Smooth muscle cell of trachea (primary cell): ENCODE measurements at places on chromosomes 3 and 15. TPM values are rescaled to one million over a fixed set of nuclear protein-coding genes. Genes with fewer than 3 reads are reported as not detected.

The GRK7 gene
- under 0.01 TPM in 1 of 2 replicates, not detected in the other for total RNA-seq

The MYZAP gene
- total RNA-seq, result under 0.01 TPM in 1 of 2 replicates, not detected in the other

The MFSD1 gene
- 140 and 195 TPM in 2 replicates for total RNA-seq

The GP5 gene
- total RNA-seq, result 0.17 TPM in 1 of 2 replicates, not detected in the other

The TRIM42 gene
- total RNA-seq, result not detected in 2 replicates

The EPB42 gene
- not detected in 2 replicates for total RNA-seq

The UNC13C gene
- not detected in 2 replicates for total RNA-seq

The TMEM108 gene
- total RNA-seq, result 0.17 TPM in 1 of 2 replicates, not detected in the other

The ATP10A gene
- 3.5 and 5.8 TPM in 2 replicates for total RNA-seq

The SPINK8 gene
- total RNA-seq, result not detected in 2 replicates

The UBAP1L gene
- 1.5 and 2.0 TPM in 2 replicates for total RNA-seq

The CNTN4 gene
- under 0.01 TPM in 1 of 2 replicates, not detected in the other for total RNA-seq

The METTL6 gene
- 27.8 and 36.1 TPM in 2 replicates for total RNA-seq

The CCR5 gene
- total RNA-seq, result under 0.01 TPM in 2 replicates

The CFAP44 gene
- 3.1 and 5.5 TPM in 2 replicates for total RNA-seq

The IGDCC3 gene
- not detected in 2 replicates for total RNA-seq

The PCSK6 gene
- 0.15 and 0.50 TPM in 2 replicates for total RNA-seq

The GPR27 gene
- total RNA-seq, result under 0.01 TPM in 1 of 2 replicates, not detected in the other

The NR1I2 gene
- total RNA-seq, result not detected in 2 replicates

The CPB1 gene
- not detected in 2 replicates for total RNA-seq

The ERC2 gene
- under 0.01 and 0.44 TPM in 2 replicates for total RNA-seq

The C3orf52 gene
- 1.5 and 1.8 TPM in 2 replicates for total RNA-seq
